ENCODE measurements at places on chromosomes 2 and 18.

DNA sequence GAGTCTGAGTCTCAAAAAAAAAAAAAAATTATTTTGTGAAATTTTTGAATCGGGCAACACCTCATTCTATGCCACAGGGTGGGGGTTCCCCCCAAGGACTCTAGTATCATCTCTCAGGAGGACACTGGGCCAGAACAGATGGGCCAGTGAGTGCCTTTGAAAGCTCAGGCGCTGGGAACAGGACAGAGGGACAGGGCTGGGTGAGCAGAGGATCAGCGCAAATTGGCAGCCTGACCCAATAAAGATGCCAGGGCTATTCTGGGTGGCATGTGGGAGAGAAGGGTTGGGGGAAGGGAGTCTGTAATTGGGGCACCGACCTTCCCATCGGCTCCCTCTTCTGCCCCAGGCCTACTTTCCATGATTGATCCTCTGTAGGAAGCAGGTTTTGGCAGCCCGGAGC, 44.0 kb downstream of the KIF3C start:
- no peak for DNase-seq

GRCh38 chr18:32831781-32832180, 59.0 kb upstream of the KLHL14 start:
- no peak for DNase-seq

DNA sequence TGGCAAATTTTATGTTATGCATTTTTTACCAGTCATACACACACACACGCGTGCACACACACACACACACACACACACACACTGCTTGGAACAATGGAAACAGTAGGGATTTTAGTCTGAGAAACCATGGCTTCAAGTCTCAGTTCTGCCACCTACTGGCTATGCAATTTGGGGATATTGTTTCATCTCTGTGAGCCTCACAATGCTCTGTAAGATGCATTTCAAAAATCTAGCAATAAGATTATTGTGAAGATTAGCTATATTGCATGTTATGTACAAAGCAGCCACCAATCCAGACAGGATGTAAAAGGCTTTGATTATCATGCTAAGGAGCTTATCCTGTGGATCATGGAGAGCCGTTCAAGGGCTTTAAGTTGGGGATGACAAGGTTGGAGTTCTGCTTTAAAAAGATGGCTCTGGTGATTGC, 401.4 kb downstream of the NBAS start:
- no peak for DNase-seq

GRCh38 chr2:9258953-9259399, 52.4 kb downstream of the ASAP2 start:
- no peak for DNase-seq

DNA sequence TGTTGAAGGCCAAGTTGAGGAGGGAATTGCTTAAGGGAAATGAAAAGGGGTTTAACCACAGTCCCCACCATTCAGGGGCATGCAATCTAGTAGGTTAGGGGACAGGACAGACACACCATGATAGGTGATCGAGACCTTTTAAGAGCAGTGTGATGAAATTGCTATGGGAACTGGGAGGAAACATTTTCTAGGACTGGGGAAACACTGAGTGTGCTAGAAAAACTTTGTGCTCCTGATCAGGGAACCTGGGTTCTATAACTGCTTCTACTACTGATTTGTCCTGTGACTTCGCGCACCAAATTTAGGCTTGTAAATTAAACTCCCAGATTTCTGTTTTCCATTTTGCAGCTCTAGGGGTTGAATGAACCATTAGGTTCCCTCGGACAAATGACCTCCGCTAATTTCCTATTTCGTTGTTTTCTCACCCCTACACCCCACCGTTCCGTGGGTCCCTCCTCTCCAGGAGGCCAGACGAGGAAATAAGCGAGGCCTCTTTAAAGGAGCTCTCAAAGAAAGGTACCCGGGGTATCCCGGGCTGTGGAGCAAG, 371 bp upstream of the LCLAT1 start:
- DNase-seq, result no peak

DNA sequence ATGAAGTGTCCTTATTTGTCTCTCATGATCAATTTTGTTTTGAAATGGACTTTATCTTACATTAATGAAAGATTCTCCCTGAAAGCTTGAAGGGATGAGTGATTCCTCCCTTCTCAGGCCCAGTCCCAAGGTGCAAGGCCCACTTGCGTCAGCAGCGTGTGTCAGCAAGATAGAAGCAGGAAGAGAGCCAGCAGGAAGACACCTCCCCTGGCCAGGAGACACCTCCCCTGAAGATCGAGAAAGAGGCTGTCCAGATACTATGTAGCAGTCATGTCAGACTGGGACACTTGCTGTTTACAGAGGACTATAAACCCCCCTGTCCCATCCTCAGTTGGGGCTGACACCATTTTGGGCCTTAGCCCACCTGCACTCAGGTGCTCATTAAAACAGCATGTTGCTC, 38.3 kb downstream of the TIMM21 start:
- no peak for DNase-seq

Data from SIG-M5 (cell line).